ENCODE measurements at places on chromosomes 6 and 20.

- DNase-seq, result no peak
Measured at GRCh38 chr20:21509597-21510371, 4.1 kb downstream of the NKX2-2 start.

DNA sequence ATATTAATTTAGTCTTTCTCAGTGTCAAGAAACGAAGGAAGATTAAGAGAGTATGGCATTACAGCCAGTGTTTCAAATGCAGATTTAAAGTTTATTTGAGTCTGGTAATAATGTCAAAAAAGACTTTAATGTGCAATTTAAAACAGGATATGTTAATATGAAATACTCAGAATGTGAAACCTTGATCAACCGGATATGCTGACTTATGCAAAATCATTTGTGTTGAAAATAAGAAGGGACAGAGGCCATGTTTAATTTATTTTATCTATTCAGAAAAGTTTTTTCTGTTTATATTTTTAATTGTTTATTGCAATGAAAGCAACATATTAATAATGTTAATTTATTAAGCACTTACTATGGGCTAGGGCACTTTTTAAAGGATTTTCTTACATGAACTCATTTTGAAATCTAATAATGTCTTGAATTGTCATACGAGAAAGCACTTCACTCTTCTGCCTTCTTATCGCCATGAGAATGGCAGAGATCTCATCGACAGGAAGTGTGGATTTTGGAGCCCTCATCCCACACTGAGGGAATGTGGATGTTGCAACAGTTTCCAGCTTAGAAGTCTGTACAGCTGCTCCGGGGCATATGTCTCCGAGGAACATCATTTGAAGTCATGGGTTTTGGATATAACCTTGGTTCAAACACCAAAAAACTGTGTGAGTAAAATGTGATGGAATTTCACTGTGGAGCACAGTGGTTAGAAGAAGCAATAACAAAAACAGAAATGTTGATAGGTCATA lies 1410.4 kb downstream of the EPHA7 start:
- DNase-seq, result no peak

GRCh38 chr20:56574531-56575142 lies 41.6 kb downstream of the FAM209B start:
- no peak for DNase-seq

DNA sequence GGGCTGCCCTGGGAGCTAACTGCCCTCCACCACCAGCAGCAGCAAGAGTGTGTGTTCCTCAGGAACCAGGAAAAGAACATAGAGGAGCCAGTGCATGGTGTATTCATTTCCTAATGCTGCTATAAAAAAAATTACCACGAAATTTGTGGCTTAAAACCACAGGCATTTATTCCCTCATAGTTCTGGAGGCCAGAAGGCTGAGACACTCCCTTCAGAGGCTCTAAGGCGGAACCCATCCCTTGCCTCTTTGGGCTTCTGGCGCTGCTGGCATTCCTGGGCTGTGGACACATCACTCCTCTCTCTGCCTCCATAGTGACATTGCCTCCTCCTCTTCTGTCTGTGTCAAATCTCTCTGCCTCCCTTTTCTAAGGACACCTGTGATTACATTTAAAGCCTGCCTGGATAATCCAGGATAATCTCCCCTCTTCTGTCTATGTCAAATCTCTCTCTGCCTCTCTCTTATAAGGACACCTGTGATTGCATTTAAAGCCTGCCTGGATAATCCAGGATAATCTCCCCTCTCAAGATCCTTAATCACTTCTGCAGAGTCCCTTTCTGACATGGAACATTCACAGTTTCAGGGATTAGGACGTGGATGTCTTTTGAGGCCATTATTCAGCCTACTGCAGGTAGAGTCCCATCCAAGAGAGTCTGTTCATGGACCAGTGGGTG lies 54.7 kb downstream of the NDUFAF5 start:
- no peak for DNase-seq

GRCh38 chr6:15663130-15663871 lies 473 bp upstream of the DTNBP1 start:
- no peak for DNase-seq

- DNase-seq, result no peak
Measured at GRCh38 chr20:5938456-5939029, 11.8 kb downstream of the TRMT6 start.
